ENCODE measurements at places on chromosomes 7 and 10.
A peak's percentile ranks its signal among the peaks of the same experiment; 100 is the strongest.

DNA sequence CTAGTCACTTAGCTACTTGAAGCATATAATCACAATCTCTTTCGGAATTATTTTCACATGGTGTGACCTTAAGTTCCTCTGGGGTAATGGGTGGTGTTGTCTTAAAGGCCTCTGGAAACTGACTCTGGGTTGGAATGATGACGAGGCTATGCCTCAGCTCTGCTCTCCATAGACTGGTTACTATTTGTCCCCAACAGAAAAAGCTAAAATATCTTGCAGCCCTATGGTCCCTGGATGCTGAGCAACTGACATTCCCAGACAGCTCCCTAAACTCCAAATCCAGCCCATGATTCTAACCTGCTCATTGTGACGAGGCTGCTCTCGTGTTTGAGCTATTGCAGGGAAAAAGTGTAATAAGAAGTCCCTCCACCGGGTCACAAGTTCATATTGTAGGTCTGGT, 51.6 kb downstream of the HBP1 start:
- no peak for DNase-seq

- no peak for DNase-seq
Measured at GRCh38 chr7:106068986-106069385, 43.1 kb downstream of the SYPL1 start.

DNA sequence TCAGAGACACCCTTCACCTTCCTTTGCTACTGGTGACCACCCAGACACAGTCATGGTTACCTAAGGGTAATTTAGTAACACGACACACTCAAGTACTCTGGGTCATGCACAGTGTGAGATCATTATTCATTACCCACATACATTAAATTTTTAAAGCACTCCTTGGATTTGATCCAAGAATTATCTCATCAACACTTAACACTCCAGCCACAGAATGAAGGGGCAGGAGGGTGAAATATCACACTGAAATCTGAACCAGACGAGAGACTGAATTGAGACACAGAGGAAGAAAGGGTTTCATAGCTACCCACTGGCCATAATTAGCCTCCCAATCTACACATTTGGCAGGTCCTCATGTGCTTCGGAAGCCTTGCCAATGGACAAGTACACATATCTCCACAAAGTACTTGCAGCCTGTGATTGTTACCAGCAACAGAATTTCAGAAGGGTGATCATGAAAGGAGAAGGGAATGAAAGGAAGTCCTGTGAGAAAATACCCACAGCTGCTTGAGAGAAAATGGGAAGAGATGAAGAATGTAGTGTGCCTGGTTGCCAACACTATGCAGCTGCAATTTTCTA, 189.3 kb downstream of the POLR1F start:
- DNase-seq = no peak

DNA sequence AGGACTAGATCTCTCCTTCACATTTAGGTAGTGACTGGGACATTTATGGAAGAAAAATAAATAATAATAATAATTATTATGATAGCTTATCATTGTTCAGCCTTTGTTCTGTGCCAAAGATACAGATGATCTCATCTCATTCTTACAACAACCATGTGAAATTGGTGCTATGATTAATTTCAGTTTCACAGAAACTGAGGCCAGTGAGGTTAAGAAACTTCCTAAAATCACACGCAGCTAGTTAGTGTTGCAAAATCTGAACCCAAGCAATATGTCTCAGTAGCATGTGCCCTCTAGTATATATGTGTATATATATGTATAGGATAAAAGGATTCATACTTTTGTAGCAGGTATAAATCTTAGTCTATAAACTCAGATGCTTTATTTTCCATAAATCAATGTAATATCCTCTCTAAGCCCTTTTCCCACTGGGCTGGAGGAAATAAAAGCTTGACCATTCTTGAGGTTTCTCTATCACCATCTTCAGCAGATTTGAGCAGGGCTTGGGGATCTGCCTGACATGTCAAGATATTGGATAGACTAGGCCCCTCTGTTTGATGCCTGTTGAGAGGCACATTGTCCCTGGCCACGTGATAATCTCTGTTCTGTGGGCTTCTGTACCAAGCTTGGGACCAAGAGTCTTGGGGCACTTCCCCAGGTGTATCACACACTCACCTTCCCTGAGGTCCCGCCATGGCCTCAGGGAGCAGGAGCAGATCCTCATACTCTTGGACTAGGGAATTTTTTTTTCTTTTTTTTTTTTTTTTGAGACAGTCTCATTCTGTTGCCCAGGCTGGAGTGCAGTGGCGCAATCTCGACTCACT, 172.6 kb upstream of the NRP1 start:
- no peak for DNase-seq

DNA sequence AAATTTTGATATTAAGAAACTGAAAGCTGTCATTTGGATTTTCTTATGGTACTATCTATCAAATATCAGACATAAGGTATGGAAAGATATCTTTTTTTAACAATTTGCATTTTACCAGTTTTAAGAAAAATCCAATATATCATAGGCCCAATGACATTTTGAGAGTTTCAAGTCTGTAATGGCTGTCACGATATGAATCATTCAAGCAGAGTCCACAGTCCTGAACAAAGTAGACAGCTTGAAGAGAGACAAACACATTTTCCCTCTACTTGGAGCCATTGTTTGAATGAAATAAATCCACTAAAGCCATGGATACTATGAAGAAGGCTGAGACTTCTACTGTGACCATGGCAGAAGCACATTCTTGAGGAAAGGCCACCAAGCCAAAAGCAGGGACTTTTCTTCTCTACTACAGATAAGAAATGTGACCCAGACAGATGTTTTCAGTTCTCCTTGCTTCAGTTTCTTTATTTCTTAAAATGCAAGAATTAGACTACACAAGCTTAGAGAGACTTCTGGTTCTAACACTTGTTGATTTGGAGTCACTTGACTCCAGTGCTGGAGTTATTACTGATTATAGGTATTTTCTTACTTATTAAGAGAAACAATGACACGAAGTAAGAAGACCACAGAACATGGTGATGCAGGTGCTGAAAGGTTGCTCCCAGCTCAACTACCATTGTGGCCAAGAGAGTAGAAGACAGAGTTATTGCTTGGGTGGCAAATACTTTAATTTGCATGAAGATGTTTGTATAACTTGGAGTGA, 429.1 kb downstream of the KIF20B start:
- no peak for DNase-seq

GRCh38 chr7:159130199-159130775, 14.4 kb downstream of the VIPR2 start:
- no peak for DNase-seq

GRCh38 chr7:104442481-104442880, 114.1 kb downstream of the LHFPL3 start:
- DNase-seq = no peak

DNA sequence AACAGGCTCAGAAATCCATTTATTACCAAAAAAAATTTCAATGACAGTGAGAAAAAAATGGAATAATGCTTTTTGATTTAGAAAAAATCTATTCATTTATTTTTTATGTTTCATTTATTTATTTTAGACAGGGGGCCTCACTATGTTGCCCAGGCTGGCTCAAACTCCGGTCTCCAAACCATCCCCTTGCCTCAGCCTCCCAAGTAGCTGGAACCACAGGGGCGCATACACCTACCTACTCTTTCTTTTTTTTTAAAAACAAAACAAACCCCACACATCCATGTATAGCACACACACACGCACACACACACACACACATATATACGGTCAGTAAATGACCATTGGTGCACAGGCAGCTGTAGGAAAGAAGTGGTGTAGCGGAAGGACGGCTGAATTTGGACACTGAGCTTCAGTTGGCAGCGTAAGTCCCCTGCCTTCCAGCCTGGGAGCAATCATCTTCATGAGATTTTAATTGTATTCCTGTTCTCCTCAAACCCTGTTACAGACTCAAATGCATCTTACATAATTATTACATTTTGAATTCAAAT, 28.8 kb downstream of the ARL4A start:
- no peak for DNase-seq

- DNase-seq = no peak
Measured at GRCh38 chr10:36476399-36476798, 649.0 kb upstream of the ANKRD30A start.

DNA sequence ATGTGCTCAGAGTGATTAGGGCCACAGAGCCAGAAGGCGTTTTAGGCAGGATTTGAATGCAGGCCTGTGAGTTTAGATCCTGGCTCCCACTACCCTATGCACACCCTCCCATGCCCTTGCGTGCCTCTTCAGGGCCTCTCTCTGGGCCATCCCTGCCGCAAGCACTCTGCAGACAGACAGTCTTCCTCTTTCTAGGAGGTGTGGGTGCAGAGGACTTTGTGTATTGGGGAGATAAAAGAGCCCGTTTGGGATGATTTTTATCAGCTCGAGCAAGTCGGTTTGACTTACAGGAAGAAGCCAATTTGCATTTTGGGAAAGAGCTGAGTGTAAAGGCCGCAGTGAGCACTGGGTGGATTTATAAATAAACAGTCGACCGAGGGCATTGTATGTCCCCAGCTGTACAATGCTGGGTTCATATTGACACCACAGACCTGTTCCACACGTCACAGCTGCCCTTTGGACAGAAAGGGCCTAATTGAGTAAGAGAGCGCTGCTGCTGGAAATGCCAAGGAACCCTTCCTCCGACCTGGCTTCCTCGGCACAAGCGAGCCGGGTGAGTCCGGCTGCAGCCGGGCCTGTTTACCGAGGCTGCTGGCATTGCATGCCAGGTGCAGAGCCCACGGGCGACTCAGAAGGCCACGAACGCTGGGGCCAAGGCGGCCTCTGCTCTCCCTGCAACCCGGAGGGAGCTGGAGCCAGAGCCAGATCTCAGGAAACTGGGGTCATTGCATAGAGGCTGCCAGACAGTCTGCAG, 25.1 kb downstream of the ZMIZ1 start:
- DNase-seq = peak; percentile 98

GRCh38 chr7:157928171-157928794, 591.5 kb downstream of the DNAJB6 start:
- no peak for DNase-seq

- no peak for DNase-seq
Measured at GRCh38 chr10:74034301-74034700, 36.4 kb downstream of the VCL start.

- no peak for DNase-seq
Measured at GRCh38 chr10:20822825-20823224, 74.3 kb downstream of the NEBL start.

DNA sequence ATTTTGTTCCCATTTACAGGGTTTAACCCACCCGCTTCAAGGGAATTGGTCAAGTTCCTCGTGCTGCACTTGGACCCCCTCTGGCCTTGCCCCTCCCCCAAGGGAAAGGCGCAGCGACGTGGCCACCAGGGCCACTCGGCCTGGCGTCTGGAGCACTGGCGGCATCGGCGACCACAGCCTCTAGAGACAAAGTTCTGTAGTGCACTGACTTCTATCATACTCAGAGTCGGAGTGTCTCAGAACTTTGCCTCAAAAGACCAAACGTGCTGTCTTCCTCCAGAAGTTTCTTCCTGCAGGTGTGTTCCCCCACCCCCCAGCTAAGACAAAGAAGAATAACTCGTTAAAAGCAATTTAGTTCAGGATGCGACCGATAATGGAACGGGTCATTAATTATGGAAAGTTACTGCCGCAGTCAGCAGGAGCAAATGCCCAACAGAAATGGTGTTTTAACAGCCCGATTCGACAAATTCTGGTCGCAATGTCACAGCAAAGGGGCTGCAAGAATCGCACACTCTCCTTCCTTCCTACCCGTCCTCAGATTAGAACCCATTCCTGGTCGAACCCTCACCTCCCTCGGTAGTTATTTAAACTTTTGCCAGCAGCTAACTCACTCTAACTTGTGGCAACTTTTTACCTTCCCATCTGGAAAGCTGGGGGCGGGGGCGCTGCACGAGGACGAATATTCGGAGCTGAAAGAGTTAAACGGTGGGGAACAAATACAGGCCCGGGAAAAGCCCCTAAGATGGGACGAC, 202.1 kb upstream of the NFE2L3 start:
- peak; percentile 45 for DNase-seq

- no peak for DNase-seq
Measured at GRCh38 chr10:96856317-96856716, 24.2 kb downstream of the LCOR start.

DNA sequence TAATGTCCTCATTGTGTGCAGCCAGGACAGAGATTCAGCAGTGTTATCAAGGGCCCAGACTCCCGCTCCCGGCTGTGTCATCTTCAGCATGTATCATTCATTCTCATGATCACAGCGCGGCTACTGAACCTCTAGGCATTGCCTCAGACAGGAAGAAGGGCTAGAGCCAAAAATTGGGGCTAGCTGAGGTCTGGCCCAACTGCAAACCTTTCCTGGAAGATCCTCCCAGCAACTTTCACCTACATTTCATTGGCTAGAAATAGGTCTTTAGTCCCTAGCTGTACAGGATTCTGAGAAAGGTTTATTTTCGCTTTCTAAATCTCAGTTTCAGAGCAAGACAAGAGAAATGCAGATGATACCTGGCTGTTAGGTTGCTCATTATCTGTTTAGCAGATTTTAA, 81.9 kb downstream of the CREM start:
- no peak for DNase-seq

DNA sequence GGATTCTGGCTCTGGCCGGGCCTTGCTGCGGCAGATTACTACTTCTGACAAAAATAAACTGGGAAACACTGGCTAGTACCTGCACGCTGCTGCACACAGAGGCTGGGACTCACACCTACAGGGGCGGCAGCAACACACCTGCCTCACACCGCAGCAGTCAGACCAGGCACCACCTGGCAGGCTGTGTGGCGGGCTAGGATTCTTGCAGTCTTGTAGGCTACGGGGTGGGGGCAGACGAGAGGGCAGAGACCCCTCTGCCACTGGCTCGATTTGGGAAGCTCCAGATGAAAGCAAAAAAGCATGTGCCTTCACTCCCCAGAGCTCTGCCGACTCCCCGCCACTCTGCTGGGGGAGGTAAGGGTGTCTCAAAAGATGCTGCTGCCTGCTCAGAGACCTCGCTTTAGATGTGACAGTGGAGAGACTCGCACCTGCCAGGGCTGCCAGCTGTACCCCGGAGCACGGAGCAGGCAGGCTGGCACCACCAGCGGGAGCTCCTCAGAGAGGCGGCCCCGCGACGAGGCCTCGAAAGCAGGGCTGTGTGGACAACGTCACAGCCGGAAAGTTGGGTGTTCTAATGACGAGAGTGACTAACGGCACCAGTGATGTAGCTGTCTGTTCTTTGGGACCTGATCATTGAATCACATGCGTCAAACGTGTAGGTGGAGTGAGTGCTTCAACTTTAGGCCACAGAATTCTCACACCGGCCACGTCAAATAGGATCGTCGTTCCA, 250.5 kb downstream of the ZMYND11 start:
- no peak for DNase-seq

DNA sequence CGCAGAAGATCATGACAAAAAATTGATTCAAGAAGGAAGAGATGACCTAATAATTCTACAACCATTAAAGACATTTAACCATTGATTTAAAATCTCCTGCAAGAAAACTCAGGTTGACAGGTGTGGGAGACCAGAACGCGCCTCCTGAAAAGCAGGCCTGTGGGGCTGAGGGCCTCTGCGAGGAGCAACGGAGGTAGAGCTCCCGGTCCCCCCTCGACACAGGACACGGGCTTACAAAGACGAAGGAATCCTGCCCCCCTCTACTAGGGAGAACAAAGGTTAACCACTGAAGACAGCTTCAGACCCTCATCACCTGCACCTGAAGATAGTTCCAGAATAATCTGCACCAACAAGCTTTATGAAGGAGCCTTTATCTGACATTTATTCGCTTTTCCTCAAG, 55.9 kb upstream of the INPP5A start:
- DNase-seq = no peak

GRCh38 chr10:52198540-52198939, 115.5 kb upstream of the DKK1 start:
- DNase-seq = no peak

- no peak for DNase-seq
Measured at GRCh38 chr10:15482156-15482555, 111.1 kb upstream of the FAM171A1 start.

GRCh38 chr7:104327938-104328295, 486 bp upstream of the LHFPL3 start:
- no peak for DNase-seq

- no peak for DNase-seq
Measured at GRCh38 chr10:113765910-113766309, 14.4 kb downstream of the PLEKHS1 start.

All from KBM-7 (cell line).